ENCODE measurements at places on chromosomes 7 and 10. TPM values are rescaled to one million over a fixed set of nuclear protein-coding genes. Genes with fewer than 3 reads are reported as not detected.
A peak's percentile ranks its signal among the peaks of the same experiment; 100 is the strongest.

The RRP12 gene
- 68.6 TPM for total RNA-seq

The VSIR gene
- not detected for total RNA-seq

The GNAT3 gene
- total RNA-seq, result not detected

The MCM10 gene
- total RNA-seq, result 89.3 TPM

The EFCAB10 gene
- total RNA-seq, result not detected

The TMEM178B gene
- total RNA-seq, result 2.8 TPM

The PON2 gene
- 66.6 TPM for total RNA-seq

The DNAJB9 gene
- 8.1 TPM for total RNA-seq

The CYP3A5 gene
- 9.9 TPM for total RNA-seq

The MYH16 gene
- not detected for total RNA-seq

The DIP2C gene
- 16.5 TPM for total RNA-seq

The ANXA7 gene
- 156 TPM for total RNA-seq

The STEAP1 gene
- total RNA-seq, result 188 TPM

The ABCF2 gene
- total RNA-seq, result 65.5 TPM

The PRKRIP1 gene
- 24.9 TPM for total RNA-seq

The LRRD1 gene
- total RNA-seq, result not detected

DNA sequence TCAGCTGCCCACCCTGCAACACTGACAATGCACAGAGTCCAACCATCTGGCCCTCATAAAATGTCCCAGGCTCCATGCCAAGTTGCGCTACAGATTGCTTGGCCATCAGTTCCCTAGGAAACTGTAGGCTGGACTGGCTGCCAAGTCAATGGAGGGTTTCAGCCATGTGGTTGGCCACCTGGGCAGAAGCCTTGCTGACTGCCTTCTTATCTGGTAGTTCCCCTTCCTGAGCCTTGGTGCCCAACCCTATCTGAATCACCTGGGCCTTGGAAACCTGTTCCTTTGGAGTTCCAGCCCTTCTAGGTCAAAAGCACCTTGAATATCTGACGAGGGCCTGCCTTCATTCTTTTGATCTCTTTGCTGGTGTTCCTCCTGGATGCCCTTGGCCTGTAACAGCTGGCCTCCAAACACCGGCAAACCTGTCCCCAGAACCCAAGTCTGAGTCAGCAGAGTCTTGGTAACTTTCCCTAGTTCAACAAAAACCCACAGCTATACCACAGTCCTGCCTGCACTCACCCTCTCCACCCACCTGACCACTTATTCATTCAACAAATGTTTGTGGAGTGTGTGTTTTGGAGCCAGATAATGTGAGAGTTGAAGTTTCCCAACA is 37.4 kb upstream of the KDM7A start:
- no peak for DNase-seq

DNA sequence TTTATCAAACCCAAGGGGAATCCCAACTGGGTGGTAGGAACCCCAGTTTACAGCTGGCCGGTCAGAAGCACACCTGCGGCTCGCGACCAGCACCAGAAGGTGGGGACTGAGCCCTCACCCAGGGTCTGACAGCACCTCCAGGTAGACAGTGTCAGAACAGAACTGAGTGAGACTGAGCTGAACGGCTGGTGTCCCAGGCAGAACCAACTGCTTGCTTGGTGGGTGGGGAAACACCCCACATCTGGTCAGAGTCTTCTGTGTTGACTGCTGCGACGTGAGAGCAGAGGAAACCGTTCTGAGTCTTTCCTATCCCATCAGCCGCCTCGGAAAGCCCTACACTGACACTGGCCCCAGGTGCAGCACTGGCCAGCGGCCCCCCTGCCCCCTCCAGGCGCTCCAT is 160.7 kb downstream of the MAD1L1 start:
- no peak for DNase-seq

- no peak for DNase-seq
These were observed 355.1 kb upstream of the MKI67 start for GRCh38 chr10:128481152-128481840.

DNA sequence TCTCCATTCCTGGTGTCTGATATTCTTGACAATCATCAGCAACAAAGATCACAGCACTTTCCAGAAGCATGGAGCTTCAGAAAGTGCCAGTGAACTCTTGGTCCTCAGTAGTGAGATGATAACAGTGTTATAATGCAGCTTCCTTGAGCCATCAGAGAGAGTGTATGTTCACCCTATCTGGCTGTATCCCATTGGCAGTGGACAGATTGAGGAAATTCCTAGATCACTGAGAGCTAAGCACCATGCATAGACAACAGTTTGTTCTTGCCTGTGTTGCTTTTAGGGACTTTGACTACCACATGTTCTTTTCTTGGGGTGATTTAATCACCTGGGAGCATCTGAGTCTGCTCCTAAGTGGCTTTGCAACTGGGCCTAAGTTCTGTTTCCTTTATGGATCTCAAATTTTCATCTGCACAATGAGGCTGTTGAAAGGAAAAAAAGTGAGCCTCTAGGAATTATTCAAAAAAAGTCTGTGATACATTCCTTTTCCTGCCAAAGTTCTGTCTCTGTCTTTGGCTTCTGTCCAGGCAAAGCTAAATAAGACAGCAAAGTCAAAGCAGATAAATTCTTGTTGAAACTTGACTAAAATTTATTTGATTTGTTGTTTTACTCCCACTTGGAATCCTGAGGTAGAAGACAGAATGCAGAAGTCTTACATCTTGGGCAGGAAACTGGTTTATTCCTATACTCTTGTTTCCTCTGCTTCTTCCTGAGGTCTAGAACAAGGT is 14.5 kb upstream of the ZNF282 start:
- DNase-seq, result no peak

DNA sequence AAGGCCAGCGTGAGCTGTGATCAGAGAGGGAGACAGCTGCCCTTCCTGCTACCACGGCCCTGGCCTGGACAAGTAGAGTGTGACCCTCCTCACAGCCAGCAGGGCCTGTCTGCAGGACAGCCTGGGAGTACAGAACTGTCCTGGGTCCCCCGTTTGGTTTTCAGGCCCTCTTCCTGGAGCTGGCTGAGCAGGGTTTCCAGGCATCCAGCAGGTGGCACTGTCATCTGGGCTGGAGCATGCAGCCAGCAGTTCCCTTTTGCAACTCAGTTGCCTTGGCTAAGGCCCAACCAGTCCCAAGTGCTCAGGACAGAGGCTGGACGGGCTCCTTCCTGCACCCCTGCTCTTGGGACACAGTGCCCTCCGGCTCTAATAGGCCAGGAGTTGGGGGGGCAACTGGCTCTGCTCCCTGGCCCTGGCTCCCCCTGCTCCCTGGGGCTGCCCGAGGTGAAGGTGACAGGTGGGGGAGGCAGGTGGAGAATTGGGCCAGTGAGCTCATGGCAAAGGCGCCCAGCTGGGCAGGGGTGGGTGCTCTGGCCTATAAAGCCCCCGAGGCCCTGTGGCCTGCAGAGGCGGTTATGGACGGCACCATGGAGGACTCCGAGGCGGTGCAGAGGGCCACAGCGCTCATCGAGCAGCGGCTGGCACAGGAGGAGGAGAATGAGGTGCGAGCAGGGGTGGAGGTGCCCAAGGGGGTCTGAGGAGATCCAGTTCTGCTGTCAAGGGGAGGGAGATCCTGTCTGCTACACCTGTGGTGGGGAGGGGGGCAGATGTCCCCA is at the start of gene ANKRD2:
TSS of gene ANKRD2 (plus strand) at position 566 of the 776 bp plus-strand sequence. CDS start at position 576, 10 bp downstream.
- DNase-seq, result peak; percentile 77

GRCh38 chr10:55630491-55631056 is 730.5 kb downstream of the ZWINT start:
- no peak for DNase-seq

DNA sequence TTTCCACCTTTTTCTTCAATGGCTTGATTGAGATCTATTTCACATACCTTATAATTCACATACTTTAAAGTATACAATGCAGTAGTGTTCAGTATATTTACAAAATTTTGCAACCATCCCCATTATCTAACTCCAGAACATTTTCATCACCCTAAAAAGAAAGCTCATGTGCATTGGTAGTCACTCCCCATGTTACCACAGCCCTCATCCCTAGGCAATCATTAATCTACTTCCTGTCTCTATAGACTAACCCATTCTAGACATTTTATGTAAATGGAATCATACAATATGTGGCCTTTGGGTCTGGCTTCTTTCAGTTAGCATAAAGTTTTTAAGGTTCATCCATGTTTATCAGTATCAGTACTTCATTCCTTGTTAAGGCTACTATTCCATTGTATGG is 214.2 kb downstream of the WDR11 start:
- no peak for DNase-seq

- DNase-seq, result no peak
These were observed 1.5 kb downstream of the PLEKHA8 start for GRCh38 chr7:30029696-30030095.

GRCh38 chr7:4030346-4030950 is 651.6 kb upstream of the FOXK1 start:
- no peak for DNase-seq

GRCh38 chr10:13834581-13835286 is 248.0 kb downstream of the PRPF18 start:
- peak; percentile 21 for DNase-seq

- peak; percentile 31 for DNase-seq
These were observed 87.2 kb downstream of the ABCC2 start for GRCh38 chr10:99869581-99870122.

GRCh38 chr10:23038172-23038571 is 57.2 kb upstream of the MSRB2 start:
- DNase-seq, result no peak

DNA sequence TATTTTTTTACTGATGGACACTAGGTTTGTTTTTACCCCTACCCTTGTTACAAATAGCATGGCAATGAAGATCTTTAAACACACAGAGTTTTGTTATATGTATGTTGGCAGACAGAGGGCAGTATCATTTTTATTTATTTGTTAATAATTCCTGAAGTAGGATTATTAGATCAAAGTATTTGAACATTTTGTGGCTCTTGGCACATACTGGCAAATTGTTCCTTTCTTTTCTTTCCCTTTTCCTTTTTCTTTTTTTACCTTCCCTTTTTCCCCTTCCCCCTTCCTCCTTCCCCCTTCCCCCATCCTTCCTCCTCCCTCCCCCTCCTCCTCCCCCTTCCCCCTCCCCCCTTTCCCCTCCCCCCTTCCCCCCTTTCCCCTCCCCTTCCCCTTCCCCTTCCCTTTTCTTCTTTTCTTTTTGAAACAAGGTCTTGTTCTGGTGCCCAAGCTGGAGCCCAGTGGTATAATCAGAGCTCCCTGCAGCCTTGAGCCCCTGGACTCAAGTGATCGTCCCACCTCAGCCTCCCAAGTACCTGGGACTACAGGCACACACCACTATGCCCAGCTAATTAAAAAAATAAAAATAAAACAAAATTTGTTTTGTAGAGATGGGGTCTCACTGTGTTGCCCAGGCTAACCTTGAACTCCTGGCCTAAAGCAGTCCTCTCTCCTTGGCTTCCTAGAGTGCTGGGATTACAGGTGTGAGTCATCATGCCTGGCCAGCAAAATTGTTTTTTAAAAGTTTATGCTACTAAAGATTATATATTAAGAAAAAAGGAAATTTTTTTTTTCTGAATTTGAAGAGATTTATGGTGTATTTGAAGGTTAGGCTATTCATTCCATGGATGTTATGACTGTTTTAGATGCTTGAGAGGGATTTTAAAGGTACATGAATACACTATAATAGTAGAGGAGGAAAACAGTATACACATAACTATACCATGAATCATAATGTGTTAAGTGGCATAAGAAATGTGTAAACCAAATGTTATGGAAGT is 39.3 kb downstream of the SEPTIN7 start:
- peak; percentile 29 for DNase-seq

DNA sequence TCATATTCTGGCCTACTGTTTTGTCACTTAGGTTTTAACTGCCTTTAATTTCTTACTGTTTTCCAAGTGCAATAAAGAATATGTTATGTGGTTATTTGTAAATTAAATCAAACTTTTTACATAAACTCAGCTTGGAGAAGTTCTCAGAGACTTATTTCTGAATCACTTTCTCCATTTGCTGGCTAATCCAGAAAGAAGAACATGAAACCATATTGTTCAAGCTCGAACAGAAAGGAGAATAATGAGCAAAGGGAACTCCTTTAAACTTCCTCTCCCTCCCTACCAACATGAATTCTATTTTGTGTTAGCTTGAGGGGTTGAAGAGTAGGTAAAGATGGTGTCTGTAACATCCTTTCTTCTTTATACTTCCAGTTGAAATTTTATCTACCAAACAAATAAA is 52.3 kb downstream of the SHTN1 start:
- no peak for DNase-seq

- DNase-seq, result peak; percentile 55
These were observed 4.5 kb upstream of the LRRC4 start for GRCh38 chr7:128035712-128036111.

DNA sequence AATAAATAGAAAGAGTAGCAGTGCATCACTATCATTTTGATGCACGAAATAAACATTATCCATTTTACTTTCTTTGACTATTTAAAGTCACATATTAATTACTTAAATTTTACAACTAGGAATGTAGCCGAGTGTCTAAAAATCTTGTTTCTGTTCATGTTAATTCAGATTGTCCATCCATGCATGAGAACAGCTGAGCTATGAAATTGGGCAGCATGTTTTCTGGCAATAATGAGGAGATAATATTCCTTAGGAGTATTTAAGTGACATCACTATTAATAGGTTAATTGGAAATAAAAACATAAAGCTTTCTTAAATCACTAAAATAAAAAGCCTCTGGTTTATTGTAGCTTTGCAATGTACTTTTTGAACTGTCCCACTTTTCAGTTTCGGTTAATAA is 293.8 kb downstream of the PHTF2 start:
- DNase-seq, result no peak

GRCh38 chr7:41027428-41028115 is 675.3 kb downstream of the INHBA start:
- DNase-seq, result no peak

GRCh38 chr10:88280518-88280917 is 302.6 kb downstream of the RNLS start:
- DNase-seq, result no peak

- DNase-seq, result no peak
These were observed 36.7 kb downstream of the DNAJB6 start for GRCh38 chr7:157373493-157373892.

All from A673 (cell line).